ENCODE measurements at places on chromosomes 5 and 9. TPM values are rescaled to one million over a fixed set of nuclear protein-coding genes. Genes with fewer than 3 reads are reported as not detected.

Gene CDX1
- 0.33 TPM for total RNA-seq

Gene CEL
- 0.68 TPM for total RNA-seq

Gene FAM153A
- total RNA-seq, result 0.41 TPM

Gene DAB2IP
- 51.1 TPM for total RNA-seq

All from kidney epithelial cell (primary cell).